HT-29 (cell line): ENCODE measurements at places on chromosomes 13 and 19. TPM values are rescaled to one million over a fixed set of nuclear protein-coding genes. Genes with fewer than 3 reads are reported as not detected.

GRCh38 chr19:1985588-1986356 lies 29.7 kb downstream of the BTBD2 start:
- no peak for DNase-seq

DNA sequence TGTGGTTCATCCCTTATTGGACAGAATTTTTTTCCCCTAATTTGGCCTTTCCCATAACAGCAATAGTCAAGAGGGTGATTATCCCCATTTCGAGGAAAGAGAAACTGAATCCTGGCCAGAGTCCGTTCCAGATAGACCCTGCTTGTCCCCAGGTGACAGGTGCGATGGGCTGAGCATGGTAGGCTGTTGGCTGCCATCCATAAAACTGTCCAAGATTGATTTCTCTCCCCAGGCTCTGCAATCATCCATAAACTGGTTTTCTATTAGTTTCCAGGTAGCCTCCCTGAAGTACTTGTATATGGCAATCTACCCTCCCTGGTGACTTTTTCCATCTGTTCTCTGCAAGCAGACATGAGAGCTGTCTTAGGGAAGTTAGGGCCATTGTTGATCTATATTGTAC lies 25.4 kb downstream of the SERP2 start:
- no peak for DNase-seq

- no peak for DNase-seq
Observed at GRCh38 chr13:43391036-43391435, 367.6 kb downstream of the DNAJC15 start.

Gene PLPPR3
- not detected in 2 replicates for total RNA-seq

GRCh38 chr19:35044317-35045117 lies 3.0 kb downstream of the HPN start:
- peak; percentile 83 for DNase-seq

Gene ZNF180
- 12.1 and 12.3 TPM in 2 replicates for total RNA-seq
